ENCODE measurements at places on chromosomes 12 and 14.

GRCh38 chr12:13628067-13628466 lies 353.3 kb downstream of the GRIN2B start:
- DNase-seq, result no peak

DNA sequence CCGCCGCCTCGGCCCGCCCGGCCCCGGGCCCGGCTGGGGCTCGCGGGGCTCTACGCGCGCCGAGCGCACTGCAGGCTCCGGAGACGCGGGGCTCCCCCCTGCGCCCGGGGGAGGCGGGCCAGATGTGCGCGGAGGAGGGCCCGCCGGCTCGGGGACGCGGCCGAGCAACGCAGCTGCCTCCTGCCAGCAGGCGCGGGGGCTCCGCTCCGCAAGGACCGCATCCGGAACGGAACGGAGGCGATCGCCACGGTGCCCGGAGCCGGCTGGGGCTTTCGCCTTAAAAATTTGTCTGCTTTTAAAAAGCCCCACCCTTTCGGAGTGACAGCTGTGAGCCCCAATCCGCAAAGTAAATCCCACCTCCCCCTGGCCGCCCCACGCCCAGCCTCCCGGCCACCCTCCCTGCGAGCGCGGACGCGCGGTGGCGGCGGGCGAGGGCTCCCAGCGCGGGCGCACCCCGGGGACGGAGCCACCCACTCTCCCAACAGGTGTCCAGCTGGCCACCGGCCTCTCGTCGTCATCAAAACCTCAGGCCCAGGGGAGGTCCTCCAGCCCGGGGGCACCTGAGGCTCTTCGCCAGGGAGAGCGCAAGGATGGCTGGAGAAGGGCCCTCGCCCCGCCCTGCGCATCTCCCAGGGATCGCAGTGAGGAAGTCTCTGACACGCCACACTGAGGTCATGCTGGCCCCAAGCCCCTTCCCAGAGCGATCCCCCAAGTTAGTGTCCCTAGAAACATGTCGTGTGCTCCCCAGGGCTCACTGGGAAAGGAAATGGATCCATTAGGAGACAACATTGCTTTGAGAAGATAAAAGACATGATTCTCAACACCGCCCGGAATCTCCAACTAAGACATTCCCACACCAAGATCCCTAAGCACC lies at the start of gene TMEM132D:
TSS of gene TMEM132D (minus strand) at position 70 of the 874 bp plus-strand sequence.
- no peak for DNase-seq

DNA sequence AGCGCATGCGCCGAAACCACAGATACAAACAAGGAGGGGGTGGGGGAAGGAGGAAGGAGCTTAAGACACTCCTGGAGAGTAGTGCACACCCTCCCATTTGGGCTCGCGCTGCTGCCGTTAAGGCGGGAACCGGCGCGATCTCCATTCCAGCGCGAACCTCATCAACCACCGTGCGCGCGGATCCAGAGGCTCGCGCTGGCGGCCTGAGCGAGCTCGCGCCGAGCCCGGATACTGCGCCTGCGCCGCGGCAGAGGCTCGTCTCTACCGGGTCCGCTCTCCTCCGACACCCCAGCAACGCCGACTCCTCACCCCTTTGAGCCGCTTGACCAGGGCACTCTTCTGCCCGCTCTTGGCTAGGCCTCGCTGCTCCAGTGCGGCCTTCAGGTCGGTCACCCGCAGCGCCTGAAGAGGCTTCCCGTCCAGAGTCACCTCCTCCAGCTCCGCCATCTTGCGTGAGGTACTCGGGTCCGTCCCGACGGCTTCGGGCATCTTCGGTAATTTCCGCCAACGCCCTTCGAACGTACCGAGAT lies at the start of gene ACIN1:
TSS of gene ACIN1 (minus strand) at position 471 of the 530 bp plus-strand sequence. CDS start at position 447, 24 bp downstream.
- DNase-seq, result no peak

DNA sequence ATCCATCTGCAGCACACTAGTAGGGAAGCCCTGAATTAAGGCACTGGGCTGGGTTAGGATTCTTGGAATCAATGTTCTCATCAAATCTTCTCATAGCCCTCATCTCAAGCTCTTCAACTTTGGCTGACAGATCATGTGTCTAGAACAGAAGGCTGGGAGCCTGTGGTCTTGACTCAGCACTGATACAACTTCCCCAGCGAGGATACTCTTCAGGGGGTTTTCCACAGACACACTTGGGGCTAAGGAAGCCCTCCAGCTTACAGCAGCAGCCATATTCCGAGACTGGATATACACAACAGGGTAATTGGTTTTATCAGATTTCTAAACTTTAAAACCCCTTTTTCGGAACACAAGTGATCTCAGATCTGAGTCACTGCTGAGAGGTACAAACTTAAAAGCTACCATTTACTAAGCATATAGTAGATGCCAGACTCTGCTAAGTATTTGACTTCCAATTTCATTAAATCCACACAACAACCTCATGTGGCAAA lies 3.5 kb downstream of the FMNL3 start:
- peak; percentile 34 for DNase-seq

DNA sequence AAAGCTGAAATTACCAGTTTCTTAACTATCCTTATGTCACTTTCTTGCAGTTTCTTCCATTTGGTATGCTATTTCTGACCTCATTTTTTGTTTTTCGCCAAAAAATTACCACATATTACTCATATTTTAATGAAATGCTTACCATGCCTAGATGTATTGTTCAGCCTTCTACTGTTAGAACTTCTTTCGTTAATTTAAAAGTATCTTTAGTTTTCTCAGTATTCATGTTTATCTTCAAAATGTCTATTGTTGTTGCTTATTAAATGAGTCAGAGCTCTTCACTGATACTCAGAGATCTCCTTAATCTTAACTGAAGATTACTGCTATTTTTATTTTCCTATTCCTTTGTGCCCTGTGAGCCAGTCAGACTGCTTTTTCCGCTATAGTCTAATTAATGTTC lies 20.5 kb downstream of the RAP1B start:
- no peak for DNase-seq

- no peak for DNase-seq
Measured at GRCh38 chr14:56809270-56810146, 771 bp downstream of the OTX2 start.

- no peak for DNase-seq
Measured at GRCh38 chr12:122979908-122980182, 636 bp upstream of the ARL6IP4 start.

- DNase-seq, result no peak
Measured at GRCh38 chr12:55875704-55876467, 33.1 kb upstream of the MMP19 start.

DNA sequence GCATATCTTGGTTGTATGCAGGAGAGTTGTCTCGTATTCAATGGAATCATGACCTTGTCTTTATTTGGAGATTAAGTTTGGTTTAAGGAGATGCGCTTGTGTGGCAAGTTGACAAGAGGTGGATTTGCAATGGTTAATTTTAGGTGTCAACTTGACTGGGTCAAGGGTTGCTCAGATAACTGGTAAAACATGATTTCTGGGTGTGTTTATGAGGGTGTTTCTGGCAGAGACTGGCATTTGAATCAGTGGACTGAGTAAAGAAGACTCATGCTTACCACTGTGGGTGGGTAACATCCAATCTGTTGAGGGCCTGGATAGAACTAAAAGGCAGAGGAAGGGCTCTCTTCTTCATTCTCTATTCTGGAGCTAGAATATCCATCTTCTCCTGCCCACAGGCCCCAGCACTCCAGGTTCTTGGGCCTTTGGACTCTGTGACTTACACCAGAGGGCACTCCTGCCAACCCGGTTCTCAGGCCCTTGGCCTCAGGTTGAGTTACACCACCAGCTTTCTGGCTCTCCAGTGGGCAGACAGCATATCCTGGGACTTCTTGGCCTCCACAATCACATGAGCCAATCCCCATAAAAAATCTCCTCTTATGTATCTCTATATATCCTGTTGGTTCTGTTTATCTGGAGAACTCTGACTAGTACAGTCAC lies 141.5 kb upstream of the ARID2 start:
- DNase-seq, result no peak

- DNase-seq, result no peak
Measured at GRCh38 chr14:20632831-20633691, 8.4 kb downstream of the OR6S1 start.

Data from stimulated activated CD8-positive, alpha-beta memory T cell treated with anti-CD3 and anti-CD28 coated beads, Interleukin-7, amount 100 ng/mL, for 24 hours (primary cell).